Calu3 (cell line): ENCODE measurements at places on chromosomes 6 and 20. TPM values are rescaled to one million over a fixed set of nuclear protein-coding genes. Genes with fewer than 3 reads are reported as not detected.

DNA sequence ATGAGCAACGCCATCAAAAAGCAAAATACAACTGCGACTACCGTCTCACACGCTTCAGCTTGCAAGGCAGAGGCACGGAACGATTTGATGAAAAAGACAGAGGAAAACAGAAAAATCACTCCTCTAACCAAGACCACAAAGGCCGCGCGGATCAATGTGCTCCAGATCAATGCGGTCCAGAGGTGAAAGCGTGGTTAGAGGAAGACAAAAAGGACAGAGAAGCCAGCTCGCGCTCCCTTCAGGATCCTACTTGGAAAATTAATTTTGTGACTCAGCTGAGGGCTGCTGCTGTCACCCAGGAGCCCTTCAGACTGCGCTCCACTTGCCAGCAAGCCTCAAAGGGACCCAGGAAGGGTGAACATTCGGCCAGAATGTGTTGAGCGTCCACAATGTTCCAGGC is 140.2 kb upstream of the RPS6KA2 start:
- H3K36me3 ChIP-seq: no peaks in the 10 kb centered on the region
- no peaks in the 10 kb centered on the region for H3K4me1 ChIP-seq
- no peak overlapping the region for H3K27ac ChIP-seq
- no peak for DNase-seq
- no peak overlapping the region for H3K4me3 ChIP-seq

- no peak overlapping the region for H3K27ac ChIP-seq
- no peak overlapping the region for H3K4me3 ChIP-seq
- H3K36me3 ChIP-seq: no peaks in the 10 kb centered on the region
These were observed 288.2 kb downstream of the QKI start for GRCh38 chr6:163702736-163703135.

- no peak for DNase-seq
- peaks cover 6% of the 10 kb centered on the region for H3K36me3 ChIP-seq
- no peaks in the 10 kb centered on the region for H3K27me3 ChIP-seq
- peaks cover 33% of the 10 kb centered on the region for H3K4me1 ChIP-seq
These were observed 71.2 kb upstream of the CCN6 start for GRCh38 chr6:111982681-111983080.

DNA sequence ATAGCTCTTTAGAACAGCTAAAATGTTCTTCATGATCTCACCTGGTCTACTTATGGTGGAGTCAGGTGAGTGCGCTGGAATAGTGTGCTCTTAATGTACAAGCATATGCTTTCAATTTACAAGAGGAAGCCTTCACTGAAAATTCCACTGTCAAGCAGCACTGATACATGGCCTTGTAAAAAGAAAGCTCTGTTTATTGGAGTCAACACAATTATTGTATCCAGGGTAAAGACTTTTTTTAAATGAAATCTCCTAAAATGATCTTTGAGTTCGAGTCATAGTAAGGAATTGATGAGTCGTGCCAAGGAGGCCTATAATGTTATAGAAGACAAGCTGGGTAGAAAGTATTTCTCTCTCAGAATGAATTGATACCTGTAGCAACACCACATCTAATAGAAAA is 41.6 kb upstream of the CARMIL1 start:
- no peak for DNase-seq
- no peaks in the 10 kb centered on the region for H3K36me3 ChIP-seq
- H3K27me3 ChIP-seq: no peaks in the 10 kb centered on the region
- no peaks in the 10 kb centered on the region for H3K4me1 ChIP-seq
- H3K27ac ChIP-seq: no peak overlapping the region

DNA sequence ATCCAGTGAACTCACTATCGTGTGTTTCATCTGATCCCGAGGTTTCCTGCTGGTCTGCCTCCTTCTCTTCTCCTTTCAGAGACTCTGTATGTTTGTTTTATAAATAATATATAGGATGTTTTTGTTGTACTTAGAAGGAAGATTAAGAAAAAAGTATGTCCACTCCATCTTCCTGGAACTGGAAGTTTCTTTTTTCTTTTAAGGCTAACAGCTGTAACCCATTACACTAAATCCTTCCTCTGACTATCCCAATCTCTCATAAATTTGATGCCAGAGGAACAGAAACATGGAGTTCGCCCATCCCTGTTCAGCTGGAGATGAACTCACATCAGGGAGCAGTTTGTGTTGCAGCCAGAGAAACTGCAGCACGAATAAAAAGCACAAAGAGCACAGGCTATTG is 20.7 kb downstream of the RIPK1 start:
- no peaks in the 10 kb centered on the region for H3K4me1 ChIP-seq
- H3K4me3 ChIP-seq: no peak overlapping the region
- peaks cover 2% of the 10 kb centered on the region for H3K36me3 ChIP-seq

Gene ANKEF1
- total RNA-seq: 9.0 and 11.0 TPM in 2 replicates

Gene TTI1
- total RNA-seq: 54.0 and 57.0 TPM in 2 replicates

Gene MTFR2
- 7.0 and 7.7 TPM in 2 replicates for total RNA-seq
